ENCODE measurements at places on chromosomes 1 and 21.

DNA sequence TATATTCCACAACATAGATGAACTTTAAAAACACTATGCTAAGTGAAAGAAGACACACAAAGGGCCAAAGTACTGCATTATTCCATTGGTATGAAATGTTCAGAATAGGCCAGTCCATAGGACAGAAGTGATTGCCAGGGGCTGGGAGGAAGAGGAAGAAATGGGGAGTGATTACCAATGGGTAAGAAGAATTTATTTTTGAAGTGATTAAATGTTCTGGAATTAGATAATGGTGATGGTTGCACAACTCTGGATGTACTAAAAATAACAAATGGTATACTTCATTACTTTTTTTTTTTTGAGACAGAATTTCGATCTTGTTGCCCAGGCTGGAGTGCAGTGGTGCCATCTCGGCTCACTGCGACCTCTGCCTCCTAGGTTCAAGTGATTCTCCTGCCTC, 61.7 kb downstream of the CHD5 start:
- no peak for DNase-seq

- DNase-seq = no peak
Measured at GRCh38 chr1:200896531-200897196, 2.0 kb downstream of the INAVA start.

GRCh38 chr1:223363856-223364684, at the start of gene SUSD4:
Gene SUSD4 (minus strand): TSS chr1:223364176. CDS start chr1:223363425, 751 bp downstream.
- DNase-seq = no peak

- peak; percentile 57 for DNase-seq
Measured at GRCh38 chr1:107139833-107140702, 771 bp upstream of the NTNG1 start.

DNA sequence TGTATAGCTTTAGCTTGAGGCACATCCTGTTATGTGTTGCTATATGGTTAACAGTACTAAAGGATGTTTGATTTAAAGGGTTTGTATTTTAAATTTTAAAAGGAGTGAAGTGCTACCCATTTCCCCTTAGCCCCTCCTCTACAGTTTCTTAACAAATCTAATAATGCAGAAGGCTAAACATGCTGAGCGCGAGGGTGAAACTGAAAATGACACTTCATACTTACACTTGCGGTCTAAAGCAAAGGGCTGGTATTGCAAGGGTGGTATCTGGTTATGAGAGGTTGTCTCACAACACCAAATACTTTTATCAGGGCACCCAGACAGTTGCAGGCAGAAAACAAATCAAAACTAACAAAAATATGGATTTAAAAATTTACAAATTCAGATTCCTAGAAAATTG, 172.3 kb downstream of the SIPA1L2 start:
- DNase-seq = no peak

GRCh38 chr1:60904099-60904851, 178.1 kb upstream of the NFIA start:
- DNase-seq = peak; percentile 81

Measured in skeletal muscle cell (primary cell).